ENCODE measurements at places on chromosomes 2 and 18.

DNA sequence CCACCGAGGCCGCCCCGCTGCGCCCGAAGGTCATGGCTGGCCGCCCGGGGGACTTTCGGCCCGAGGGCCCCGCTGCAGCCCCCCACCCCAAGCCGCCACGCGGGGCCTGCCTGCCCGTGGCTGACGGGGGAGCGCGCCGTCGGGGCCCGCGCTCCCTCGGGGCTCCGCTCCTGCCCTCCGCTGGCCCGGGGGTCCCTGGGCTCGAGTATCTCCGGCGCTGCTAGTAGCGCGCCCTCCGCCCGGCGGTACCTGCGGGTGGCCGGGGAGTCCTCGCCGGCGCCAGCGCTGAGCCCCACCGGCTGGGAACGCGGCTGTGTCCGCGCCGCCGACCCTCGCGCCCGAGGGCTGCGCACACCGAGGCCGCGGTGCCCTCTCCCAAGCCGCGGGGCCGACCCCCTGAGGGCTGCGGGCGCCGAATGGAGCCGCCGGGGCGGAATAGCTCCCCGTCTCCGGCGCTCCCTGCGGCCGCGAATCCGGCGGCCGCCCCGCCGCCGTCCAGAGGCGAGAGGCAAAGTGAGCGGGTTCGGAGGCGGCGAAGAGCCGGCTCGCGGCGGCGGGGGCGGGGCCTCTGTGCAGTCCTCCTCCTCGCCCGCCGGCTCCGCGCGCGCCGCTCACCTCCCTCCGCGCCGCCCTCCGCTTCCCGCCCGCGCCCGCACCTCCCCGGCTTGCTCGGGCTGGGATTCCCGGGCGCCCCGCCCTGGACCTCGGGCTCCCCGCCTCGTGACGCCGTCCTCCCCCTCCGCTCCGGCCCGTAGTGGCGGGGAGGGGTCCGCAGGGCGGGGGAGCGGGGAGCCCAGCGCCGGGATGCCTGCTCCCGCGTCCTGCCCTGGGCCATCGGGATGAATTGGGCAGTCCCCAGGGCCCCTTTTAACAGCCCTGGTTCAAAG is at the start of gene KCNG3:
Gene KCNG3 (minus strand): TSS at position 515 of the 887 bp plus-strand sequence. CDS start 481 bp downstream, at position 34.
- DNase-seq = peak; percentile 23

DNA sequence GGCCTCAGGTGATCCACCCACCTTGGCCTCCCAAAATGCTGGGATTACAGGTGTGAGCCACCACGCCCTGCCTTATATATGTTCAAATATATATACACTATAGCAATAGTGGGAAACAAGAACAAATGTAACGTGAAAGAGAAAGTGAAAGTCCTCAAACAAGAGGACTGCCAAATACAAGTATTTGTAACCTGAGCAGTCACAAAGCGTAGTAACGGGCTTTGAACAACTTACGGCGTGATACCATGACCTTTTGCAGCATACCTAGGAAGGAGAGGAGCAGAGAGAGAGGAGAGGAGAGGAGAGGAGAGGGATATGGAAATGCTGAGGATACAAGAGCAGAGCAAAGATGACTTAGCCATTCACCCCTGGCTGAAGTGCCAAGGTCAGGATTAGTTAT is 113.8 kb upstream of the RGPD4 start:
- DNase-seq = no peak

GRCh38 chr2:68089961-68090360 is 27.2 kb upstream of the C1D start:
- DNase-seq = no peak

DNA sequence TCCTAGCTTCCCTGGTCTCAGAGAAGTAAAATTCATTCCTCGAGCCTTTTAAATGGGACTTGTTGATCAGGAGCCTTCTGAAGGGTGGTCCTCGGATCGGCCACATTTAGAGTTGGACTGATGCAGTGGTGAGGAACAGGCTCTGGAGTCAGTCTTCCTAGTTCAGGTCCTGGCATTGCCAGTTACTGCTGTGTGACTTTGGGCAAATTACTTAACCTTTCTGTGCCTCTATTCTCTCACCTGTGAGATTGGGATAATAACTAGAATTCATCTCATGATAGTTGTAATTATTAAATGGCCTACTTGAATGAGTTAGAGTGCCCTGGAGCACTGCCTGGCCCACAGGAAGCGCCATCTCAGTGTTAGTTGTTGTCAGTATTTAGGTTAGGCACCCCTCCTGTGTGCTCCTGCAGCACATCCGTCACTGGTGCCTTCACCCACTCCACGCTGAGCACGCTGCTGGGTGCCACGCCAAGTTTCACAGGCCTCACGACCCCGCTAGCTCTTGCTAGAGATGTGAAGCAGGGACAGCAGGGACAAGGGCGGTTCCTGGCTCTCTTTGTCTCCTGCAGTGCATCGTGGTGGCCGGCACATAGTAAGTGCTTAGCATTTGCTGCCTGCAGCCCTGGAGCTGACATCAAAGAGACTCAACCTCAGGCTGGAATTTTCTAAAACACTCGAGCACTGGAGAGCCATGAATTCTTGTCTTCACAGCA is 122.9 kb downstream of the FAM210A start:
- no peak for DNase-seq

GRCh38 chr2:99694331-99694730 is 204.5 kb upstream of the REV1 start:
- DNase-seq = no peak

- no peak for DNase-seq
Measured at GRCh38 chr2:71603851-71604725, 150.7 kb downstream of the DYSF start.

DNA sequence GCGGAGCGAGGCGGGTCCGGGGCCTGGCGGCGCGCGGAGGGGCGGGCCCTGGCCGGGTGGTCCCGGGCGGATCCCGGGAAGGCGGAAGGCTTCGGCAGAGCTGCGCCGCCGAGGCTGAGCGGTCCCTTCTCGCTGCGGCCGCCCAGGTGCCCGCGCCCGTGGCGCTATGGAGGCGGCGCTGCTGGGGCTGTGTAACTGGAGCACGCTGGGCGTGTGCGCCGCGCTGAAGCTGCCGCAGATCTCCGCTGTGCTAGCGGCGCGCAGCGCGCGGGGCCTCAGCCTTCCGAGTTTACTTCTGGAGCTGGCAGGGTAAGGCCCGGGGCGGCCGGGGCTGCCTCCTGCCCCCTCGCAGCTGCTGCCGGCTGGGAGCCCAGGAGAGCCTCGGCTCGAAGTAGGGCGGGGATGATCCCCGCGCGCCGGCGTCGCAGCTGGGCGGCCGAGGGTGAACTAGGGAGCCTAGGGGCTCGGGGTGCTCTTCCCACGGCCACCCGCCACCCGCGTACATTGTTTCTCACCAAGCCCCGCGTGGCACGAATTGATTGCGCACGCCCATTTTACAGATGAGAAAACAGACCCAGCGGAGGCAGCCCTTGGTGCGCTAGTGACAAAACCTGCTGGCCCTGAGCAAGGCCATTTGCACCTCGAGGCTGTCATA is at the start of gene SLC66A3:
Gene SLC66A3 (plus strand): TSS at position 87 of the 655 bp plus-strand sequence. CDS start 80 bp downstream, at position 167.
- peak; percentile 73 for DNase-seq

DNA sequence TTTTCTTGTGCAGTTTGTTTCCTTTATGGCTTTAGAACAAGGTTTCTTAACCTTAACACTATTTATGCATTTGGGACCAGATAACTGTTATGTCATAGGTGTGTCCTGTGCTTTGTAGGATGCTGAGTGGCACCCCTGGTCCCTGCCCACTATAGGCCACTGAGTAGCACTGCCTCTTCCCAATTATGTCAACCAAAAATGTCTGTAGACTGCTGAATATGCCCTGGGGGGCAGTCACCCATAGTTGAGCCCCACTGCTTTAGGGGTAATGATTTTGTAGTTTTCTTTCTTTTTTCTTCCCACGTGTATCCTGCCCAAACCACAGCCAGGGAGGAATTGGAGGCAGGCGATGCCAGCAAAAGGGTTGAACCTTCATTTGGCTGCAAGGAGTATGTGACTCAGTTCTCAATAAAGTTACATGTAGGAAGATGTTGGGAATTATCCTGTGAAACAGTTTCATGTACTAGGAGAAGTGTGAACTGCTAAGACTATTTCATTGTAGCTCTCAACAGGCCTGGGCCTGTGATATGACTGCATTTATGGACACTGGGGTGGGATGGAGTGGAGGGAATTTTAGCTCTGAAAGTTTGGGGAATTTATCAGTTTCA is 65.7 kb downstream of the FMNL2 start:
- no peak for DNase-seq

Measured in CD14-positive monocyte (primary cell).